Activated CD8-positive, alpha-beta memory T cell treated with anti-CD3 and anti-CD28 coated beads for 4 hours (primary cell): ENCODE measurements at places on chromosomes 1 and 21.

- no peak for DNase-seq
Measured at GRCh38 chr1:54335755-54336108, 70.5 kb downstream of the SSBP3 start.

GRCh38 chr1:232962761-232963745 lies 12.6 kb downstream of the NTPCR start:
- DNase-seq, result no peak

- no peak for DNase-seq
Measured at GRCh38 chr21:31922881-31923280, 50.1 kb downstream of the HUNK start.

DNA sequence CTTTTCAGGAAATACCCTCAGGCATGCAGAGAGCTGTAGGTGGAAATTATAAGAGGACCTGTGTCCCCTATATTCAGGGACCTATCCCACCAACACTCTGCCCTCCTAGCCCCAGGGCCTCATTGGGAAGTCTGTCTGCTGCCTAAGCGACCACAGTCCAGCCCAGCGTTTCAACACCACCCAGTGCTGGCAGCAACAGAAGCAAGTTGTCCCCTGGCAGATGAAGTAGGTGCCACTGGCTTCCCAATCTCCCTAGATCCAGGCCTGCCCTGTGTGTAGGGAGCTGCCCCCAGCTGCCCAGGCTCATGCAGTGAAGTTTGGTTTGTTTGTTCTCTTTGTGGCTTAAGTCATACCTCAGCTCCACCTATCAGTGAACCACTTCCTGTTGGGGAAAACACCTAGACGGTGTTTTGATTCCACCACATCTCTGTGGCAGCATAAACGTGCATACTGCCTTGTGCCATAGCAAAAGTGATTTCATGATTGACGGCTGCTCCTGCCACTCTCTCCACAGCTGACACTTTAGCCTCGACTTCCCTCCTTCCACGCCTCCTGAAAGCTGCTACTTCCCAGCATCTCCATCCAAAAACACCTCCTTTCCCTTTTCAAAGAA lies 8.1 kb upstream of the LEFTY1 start:
- DNase-seq, result peak; percentile 58

DNA sequence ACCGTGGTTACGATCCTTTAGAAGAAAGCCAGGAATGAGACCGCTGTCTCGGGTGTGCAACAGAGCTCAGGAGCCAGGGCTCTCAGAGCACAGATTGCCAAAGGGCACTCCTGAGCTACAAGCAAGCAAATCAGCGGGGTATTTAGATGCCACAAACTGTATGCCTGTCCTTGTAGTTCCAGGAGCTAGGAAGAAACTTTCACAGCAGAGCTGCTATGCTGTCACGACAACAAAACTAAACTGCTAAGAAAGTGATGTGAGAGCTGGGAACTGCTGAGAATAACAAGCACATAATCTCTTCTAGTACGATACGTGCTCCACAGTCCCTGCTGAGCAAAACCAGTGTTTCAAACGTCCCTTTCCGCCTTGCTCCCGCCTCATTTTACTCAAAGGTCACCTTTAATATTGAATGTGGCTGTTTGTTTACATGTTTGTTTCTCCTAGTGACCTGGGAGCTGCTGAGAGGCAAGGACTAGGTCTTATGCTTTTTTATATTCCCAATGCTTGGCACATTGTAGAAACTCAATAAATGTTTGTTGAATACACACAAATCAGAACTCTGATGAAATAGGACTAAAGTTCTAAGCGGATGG lies 14.7 kb downstream of the GREM2 start:
- no peak for DNase-seq

- DNase-seq, result no peak
Measured at GRCh38 chr1:56872597-56872996, 18.0 kb downstream of the C8A start.

DNA sequence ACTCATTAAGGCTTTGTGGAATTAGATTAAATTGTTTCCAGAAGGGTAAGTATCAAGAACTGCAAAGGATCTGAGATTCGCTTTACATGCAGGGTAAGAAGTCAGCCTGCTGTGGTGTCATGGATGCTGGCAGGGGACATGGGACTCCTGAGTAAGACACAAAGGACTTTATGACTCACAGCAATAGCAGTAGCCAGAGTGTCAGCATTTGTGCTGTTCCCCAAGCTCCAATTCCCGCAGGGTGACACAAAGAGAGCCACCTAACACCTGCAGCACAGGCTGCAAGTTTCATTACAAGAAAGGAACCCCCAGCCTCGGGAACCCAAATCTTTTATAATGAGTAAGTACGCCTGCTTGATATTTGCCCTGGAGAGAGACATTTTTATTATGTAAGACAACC lies 298.1 kb upstream of the POU3F1 start:
- DNase-seq, result no peak

DNA sequence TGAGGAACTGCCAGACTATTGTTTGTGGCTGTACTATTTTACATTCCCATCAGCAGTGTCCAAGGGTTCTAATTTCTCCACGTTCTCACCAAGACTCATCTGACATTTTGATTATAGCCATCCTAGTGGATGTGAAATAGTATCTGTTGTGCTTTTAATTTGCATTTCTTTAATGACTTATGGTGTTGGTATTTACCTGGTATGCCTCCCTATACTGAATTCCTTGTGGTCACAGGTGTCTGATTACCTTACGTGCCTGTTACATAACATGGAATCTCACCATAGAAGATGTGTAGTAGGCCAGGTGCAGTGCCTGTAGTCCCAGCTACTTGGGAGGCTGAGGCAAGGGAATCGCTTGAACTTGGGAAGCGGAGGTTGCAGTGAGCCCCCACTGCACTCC lies 13.5 kb downstream of the ZYG11A start:
- no peak for DNase-seq

DNA sequence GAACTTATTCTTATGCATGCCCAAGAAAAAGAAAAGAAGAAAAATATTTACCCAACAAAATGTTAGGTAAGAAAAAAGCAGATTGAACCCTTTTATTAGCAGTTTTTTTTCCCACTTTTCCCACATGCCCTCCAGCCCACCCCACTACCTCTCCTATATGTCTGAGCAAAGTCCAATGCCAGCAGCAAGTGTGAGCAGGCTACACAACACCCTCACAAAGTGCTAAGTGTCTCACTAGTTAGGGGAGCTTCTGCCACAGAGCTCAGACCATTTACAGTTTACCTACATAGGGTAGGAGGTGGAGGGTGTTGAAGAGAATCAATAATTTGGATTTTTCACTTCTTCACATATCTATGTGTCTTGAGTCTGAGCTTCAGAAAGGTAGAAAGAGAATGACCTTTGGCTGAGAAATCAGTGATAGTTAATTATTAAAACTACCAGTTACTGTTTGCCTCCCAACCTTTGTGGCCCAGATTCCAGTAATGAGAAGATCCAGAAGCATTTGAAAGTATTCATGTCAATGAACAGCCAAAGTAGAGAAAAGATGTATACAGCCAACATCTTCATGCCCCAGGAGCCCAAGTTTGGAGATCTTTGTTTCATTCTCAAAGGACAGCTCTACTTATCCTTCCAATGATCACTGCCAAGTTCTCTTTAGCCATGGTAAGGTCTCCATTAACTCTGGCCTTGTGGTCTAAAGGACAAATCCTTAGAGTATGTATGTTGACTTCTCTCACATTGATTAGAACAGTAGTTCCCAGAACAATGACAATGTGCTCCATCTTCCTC lies 26.2 kb downstream of the OR10J5 start:
- DNase-seq, result no peak

DNA sequence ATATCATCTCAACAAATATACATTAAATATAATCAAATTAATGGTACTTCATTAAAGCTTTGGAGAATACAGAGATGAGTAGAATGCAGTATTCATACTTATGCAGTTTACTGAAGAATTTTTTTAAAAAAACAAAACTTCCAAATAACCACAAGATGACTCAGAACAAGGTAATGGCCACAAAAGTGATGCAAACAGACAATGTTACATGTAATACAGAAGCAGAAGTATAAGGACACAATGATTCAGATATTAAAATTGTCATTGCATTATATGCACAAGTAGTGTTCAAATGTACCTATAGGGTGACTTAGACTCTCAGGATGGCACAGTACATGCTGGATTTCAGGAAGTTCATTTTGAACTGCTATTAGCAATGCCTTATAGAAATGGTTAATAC lies 227.2 kb upstream of the ST6GALNAC5 start:
- DNase-seq, result no peak

- DNase-seq, result no peak
Measured at GRCh38 chr1:205706601-205707502, 26.5 kb upstream of the SLC45A3 start.

DNA sequence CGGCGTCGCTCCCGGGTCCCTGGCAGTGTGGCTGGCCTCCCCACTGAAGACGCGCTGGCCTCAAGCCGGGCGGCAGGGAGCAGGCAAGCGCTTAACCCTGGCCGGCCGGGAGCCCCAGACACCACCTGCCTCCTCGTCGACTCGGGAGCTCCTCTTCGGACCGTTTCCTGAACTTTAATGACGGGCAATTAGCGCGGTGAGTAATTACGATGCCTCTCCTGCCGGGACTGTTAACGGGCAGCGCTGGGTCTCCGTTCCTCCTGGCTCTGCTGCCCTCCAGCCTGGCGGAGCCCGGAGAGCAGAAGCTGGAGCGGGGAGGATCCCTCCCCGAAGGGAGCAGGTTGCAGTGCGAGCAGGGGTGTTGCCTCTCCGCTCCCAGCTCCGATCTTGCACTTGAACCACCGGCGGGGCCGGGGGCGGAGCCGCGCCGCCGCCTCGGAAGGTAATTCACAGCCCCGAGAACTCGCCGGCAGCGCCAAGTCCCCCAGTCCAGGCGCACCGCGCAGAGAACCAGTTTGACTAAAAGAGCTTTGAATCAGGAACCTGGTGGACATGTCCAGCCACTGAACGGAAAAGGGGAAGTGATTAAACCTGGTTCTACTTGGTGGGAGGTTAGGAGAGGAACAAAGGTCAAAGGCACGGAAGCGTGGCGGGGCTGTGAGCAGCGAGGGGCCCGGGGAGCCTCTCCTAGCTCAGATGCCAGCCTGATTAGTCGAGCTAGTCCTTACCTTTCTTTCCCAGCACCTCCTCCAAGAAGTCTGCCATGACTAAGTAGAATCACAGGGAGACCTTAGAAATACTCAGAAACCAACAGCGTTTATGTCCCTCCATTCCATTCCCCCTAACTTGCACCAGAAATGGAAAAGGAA lies 18.3 kb upstream of the PLEKHA6 start:
- no peak for DNase-seq

DNA sequence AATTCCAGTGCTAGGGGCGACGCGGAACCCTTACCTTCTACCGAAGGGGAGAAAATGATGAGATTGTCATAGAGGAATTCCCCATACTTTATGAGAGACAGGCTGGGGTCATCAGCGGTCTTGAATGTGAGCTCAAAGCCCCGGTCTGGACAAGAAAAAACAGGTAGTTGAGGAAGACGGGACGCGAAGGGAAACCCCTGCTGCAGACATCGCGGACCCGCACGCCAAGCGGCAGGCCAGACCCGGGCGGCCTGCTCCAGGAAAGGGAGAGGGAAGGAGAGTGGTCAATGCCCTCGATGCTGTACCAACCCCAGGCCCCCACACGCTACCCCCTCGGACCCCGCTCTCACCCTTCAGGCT lies 342 bp downstream of the DDOST start:
- no peak for DNase-seq

DNA sequence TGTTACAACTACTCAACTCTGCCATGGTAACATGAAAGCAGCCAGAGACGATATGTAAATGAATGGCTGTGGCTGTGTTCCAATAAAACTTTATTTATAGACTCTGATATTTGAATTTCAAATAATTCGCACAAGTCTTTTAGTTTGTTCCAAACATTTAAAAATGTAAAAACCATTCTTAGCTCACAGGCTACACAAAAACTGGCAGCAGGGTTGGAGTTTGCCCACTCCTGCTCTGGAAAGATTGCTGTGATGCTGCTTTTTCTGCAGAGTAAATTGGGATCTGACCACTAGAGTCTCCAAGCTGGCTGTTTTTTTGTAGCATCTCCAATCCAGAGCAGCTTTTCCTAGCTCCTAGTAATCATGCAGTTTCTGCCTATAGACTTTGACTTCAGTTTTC lies 157.5 kb downstream of the CHRM3 start:
- DNase-seq, result no peak

DNA sequence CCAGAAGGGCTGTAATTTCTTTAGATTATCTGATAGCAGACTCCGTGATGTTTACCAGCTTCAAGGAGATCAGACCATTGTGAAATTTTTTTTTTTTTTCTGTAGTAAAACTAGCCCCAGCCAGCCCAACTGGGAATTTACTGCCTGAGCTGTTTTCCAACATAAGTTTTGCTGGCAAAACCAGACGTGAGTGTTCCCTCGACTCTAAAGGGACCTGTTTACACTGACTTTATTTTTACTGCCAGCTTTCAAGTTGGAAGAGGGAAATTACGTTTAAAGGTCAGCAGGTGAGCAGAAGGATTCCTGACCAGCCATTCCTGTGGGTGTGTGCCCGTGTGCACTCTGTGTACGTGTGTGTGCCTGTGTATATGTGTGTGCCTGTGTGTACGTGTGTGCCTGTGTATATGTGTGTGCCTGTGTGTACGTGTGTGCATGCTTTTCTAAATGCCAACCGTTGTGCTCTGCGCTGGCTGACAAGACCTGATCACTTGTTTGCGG lies 374 bp downstream of the MAB21L3 start:
- no peak for DNase-seq

DNA sequence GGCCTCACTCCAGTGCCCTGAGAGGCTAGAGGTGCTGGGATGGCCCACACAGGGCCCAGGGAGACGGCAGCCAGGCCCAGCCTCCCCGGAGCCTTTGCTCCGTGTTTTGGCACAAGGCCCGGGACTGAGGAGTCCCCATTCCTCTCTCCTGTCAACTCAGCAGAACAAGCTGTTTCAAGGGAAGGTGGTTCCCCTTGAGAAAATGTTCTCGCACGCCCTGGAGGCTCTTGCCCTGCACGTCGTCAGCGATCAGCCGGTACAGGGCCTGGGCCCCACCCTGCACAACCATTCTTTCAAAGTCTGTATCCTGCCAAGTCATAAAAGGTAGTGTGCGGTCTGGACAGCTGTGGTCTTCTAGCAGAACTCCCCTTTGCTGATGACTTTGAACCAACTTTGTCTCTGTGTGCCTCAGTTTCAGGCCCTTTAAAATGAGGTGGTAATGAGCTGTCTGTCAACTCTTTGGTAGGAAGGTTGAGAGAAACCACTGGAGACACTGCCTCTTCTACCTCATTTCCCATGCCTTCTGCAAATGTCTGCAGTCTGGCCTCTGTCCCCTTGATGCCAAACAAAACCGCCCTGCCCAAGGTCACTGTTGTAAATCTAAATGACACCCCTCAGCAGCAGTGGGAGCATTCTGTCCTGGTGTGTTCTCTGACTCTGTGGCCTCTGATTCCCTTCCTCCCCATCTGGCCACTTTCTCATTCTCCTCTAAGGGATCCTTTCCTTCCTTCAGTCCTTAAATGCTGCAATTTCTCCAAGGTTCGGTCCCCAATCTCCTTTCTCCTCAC lies 138.6 kb upstream of the JUN start:
- DNase-seq, result no peak
